ENCODE measurements at places on chromosomes 11 and 22.
A peak's percentile ranks its signal among the peaks of the same experiment; 100 is the strongest.

GRCh38 chr11:71373791-71374454, 74.3 kb downstream of the DHCR7 start:
- no peak for DNase-seq

- no peak for DNase-seq
These were observed 25.5 kb downstream of the NNMT start for GRCh38 chr11:114321621-114322257.

GRCh38 chr22:27626675-27627443, 174.7 kb downstream of the MN1 start:
- no peak for DNase-seq

DNA sequence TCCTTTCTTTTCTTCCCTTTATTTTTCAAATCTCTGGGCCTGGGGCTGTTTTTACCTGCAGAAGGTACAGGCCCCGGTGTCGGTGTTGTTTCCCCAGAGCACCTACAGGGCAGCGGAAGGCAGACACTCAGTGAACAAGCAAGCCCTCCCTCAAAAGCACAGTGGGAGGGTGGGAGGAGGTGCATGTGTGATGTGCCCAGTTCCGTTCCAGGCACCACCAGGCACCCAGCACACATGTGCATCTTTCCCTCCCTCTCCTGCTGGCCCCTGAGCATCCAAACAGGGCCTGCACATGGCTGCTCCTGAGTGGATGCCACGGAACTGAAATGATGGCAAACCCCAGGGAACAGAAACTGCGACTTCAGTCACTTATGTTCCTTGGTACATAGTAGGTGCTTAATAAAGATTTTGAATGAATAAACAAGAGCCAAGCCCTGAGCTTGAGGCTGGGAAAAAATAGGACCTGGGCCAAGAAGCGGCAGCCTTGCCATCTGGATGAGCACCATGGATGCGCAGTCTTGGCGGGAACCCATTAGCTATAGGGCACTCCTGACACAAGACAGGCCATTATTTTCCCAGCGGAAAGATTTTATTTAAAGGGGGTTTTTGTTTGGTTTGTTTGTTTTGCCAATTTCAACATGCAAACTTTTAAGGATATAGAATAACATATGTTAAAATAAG, 47.8 kb downstream of the ARRB1 start:
- DNase-seq: no peak

DNA sequence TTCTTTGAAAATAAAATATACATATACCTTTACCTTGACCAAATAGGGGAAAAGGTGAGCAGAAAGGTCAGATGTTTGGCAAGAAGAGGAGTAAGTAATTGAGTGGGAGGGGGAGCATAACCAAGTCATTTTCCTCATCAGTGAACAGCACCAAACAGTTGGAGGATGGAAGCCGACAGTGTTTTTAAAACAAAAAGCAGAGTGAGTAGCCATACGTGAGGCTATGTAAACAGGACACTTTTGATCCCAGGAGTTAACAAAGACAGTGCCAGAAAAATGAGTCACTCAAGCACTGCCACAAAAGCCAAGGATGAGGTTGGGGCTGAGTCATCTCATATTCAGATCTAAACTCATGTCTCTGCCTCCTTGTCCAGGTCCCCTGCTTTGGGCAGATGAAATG, 734.7 kb downstream of the KCNA4 start:
- DNase-seq: peak; percentile 81

DNA sequence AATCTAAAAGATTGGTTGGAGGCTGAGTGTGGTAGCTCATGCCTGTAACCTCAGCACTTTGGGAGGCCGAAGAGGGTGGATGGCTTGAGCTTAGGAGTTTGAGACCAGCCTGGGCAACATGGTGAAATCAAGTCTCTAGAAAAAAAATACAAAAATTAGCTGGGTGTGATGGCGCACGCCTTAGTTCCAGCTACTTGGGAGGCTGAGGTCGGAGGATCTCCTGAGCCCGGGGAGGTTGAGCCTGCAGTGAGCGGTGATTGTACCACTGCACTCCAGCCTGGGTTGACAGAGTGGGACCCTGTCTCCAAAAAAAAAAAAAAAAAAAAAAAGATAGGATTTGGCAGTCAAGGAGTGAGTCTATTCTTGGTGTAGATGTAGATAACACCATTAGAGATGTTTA, 10.6 kb downstream of the FOLR1 start:
- no peak for DNase-seq

GRCh38 chr11:125593114-125593820, 615 bp downstream of the STT3A start:
- no peak for DNase-seq

DNA sequence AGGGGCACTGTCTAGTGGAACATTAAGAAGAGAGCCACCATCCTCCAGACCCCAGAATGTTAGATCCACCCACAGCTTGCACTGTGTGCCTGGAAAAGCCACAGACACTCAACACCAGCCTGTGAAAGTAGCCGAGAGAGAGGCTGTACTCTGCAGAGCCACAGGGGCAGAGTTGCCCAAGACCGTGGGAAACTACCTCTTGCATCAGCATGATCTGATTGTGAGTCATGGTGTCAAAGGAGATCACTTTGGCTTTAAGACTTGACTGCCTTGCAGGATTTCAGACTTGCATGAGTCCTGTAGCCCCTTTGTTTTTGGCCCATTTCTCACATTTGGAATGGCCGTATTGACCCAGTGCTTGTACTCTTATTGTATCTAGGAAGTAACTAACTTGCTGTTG, 115.9 kb upstream of the CCDC179 start:
- DNase-seq: peak; percentile 49

- peak; percentile 60 for DNase-seq
These were observed 2.7 kb upstream of the RHOD start for GRCh38 chr11:67053896-67054329.

GRCh38 chr11:3950996-3951660, 95.7 kb downstream of the STIM1 start:
- peak; percentile 72 for DNase-seq

GRCh38 chr22:19550382-19550781, 26.2 kb upstream of the CLDN5 start:
- no peak for DNase-seq

DNA sequence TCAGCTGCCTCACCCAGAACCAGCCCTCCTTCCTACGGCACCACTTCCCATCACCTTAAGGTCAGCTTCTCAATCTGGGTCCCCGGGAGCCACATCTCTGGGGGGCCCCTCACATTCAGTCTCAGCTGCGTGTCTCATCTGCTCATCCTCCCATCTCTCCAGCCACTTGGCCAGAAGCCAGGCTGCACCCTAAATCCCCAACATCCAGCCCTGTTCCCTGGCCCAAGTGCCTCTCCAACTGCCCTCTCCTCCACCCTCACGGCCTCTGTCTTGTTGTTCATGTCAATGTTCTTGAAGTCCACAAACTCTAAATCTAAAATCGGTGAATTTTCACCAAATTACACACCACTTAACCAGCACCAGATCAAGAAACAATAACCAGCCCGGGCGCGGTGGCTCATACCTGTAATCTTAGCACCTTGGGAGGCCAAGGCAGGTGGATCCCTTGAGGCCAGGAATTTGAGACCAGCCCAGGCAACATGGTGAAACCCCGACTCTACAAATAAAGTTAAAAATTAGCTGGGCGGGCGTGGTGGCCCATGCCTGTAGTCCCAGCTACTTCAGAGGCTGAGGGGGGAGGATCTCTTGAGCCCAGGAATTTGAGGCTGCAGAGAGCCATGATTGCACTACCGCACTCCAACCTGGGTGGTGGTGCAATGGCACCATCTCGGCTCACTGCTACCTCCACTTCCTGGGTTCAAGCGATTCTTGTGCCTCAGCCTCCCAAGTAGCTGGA, 33.7 kb downstream of the A4GALT start:
- no peak for DNase-seq

DNA sequence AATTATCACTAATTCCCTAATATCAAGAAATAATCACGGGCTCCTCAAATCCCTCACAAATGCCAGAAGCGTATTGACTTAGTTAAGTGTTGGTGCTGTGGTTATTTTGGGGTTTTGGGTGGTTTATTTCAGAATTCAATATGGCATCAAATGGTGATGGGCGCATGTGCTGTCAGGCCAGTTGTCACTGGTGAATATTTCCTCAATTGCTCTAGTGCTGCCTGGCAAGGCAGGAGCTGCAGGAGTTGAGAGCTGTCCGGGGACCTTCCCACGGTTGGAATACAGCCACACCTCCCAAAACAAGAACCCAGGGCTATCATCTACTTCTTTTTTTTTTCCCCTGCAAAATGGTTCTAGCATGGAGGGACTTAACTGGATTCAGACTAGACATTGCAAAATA, 10.3 kb downstream of the IGLL5 start:
- DNase-seq: no peak

DNA sequence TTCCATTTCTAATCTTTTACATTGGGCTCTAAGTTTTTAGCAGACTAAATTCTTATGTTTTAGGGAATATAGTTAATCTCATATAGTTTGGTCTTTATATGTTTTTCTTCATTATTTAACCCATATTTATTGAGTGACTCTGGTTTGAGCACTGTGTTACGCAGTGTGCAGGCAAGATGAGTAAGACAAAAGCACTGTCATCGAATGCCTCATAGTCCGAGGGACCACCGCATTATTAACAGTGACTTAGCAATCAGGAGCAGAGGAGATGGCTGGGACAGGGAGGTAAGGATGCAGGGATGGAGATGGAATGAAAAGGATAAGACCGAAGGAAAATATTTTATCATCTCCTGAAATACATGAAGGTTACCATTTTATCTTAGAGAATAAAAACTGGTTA, 65.2 kb upstream of the CTSC start:
- DNase-seq: peak; percentile 61

DNA sequence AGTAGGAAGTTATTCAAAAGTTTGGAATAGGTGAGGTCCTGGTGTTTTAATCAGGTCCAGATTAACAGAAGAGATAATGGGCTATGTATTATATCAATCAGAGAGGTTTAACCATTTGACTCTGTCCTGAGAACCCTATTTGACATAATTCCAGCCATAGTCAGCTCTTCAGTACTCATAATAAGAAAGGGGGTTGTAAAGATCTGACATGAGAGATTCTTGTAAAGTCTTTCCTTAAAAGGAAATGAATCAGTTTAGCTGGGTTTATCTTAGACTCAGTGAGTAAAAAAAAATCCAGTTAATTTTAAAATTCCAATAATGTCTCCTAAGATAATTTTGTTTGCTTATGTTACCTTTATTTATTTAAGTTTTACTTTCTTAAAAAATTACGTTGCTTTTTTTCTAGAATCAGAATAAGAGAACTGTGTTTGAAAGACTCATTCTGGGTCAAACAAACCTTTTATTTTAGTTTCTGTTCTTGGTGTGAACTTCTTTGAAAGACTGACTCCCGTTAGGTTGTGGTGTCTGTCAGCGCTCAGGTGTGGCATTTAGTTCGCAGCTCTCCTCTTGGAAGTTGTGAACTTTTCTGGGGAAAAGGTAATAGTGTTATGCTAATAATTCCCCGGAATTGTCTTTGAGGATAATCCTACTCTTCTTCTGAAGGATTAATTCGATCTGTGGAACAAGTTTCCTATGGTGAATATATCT, 20.5 kb downstream of the NUCB2 start:
- no peak for DNase-seq

GRCh38 chr22:46959369-46959768, 196.9 kb downstream of the TBC1D22A start:
- DNase-seq: no peak

GRCh38 chr11:116697639-116698038, 75.1 kb downstream of the BUD13 start:
- no peak for DNase-seq

DNA sequence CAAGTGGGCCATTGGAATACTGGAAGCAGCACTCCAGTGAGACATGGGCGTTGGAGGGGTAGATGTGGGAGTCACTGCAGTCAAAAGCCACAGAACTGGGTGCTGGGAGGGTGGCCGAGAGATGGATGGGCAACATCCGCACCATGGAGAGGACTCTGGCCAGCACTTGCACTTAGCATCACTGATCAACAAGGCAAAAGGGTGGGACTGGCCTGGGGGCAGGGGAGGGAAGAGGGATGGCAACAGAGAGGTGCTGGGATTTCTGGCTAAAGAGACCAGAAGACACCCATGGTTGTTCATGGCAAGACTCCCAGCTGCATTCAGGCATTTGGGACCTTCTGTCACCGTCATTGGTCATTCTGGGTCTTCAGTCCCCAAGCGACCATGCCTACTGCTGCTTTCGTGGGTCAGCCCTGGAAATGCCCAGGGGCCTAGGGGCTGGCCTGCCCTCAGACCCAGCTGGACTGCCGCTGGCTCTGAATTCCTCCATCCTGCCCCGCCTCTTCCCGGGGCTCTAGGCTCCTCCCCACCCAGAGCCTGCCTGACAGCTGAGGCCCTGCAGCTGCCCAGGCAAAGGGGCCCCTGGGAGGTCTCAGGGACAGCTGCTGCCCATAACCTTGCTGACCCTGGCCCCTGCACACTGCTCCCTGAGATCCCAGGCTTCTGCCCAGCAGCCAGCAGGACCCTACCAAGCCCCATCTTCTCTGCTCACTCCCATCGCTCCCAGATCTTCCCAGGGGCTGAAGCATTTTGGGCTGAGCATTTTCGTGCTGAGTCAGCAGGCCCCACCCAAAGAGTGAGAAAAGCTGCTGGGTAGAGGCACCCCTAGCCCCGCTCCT, 13.0 kb upstream of the CDC42EP2 start:
- no peak for DNase-seq

DNA sequence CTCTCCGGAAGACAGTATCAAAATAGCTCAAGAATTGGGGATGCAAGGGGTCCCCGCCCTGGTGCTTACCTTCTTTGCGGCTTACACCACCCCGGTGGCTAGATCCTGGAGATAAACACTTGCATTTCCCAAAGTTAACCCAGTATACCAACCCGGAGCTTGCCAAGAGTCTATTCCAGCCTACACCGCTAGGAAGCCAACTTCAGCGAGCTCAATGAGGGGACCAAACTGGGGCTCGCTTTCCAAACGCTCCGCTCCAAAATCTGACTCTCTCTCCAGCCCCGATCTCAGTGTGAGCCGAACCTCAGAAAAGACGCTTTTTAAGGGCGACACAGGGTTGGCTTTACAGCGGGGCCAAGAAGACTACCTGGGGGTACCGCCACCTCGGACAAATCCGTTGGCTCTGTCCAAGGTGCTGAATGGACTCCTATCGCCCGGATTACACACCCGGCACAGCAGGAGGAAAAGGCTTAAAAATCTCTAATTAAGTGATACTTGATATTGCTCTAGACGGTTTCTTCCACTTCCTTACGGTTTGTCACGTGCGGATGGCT, 20.1 kb upstream of the BDNF start:
- peak; percentile 20 for DNase-seq

DNA sequence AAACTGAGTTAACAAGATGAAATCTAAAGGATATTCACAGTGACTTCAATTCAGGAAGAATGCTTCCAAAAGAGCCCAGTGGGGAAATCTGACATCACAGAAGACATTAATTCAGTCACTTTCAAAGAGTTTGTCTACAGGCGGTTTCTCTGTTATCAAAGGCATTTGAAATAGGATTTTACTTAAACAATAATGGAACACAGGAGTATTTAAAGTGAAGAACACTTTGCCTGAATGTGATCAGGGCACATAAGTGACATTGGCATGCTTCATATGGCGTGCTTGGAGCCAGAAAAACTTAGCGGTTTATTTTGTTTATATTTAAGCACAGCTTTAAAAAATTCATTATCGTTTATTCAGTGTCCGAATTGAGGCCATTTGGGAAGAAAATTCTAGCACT, 52.9 kb downstream of the PANX1 start:
- DNase-seq: no peak
